Brain pericyte (primary cell): ENCODE measurements at places on chromosomes 7 and 10.

GRCh38 chr10:91694170-91694794 is 61.4 kb upstream of the PPP1R3C start:
- DNase-seq, result no peak

GRCh38 chr10:87622314-87623004 is 37.2 kb upstream of the PAPSS2 start:
- DNase-seq, result no peak

DNA sequence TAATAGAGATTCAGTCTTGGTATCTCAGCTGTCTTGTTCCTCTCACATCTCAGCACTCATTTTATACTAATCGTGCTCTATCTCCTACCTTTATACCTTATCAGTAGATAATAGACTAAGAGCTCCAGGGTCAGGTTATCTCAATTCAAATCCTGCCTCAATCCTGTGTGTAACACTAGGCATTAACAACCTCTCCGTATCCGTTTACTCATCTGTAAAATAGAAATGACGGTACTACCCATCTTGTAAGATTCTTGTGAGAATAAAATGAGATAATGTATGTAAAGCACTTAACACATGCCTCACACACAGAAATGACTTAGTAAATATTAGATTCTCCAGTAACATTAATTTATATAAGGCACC is 622 bp upstream of the P4HA1 start:
- no peak for DNase-seq

DNA sequence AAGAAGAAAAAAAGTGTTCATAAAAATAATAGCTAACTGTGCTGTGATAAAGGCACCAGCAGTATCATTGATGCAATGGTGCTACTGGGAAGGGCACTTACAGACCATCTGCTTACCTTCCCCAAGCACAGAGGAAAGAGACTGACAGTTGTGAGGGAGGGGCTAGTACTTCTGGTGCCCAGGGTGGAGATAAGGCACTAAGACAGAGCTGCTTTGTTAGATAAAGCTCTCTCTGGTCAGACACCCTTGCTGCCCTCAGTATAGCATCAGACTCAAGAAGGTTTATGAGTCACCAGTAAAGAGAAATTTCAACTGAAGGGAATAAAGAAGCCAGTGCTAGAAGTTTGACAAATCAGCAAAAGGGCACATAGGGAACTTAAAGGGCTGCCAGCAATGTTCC is 325.6 kb downstream of the HPSE2 start:
- DNase-seq, result no peak

DNA sequence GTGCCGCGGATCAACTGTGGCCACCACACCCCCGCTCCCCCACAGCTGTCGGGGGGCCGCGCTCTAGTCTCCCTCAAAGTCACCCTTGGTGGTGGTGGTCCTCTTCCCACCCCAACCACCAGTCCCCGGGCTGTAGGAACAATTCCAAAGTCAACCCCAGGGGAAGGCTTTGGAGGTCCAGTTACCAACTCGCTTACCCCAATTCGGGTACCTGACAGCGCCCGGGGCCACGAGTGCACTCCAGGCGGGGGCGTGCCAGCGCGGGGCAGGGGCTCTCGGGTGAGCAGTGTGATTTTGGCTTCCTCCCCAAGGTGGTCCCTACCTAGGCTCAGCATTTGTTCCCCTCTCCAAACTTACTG is 584 bp upstream of the ZMIZ1 start:
- no peak for DNase-seq

DNA sequence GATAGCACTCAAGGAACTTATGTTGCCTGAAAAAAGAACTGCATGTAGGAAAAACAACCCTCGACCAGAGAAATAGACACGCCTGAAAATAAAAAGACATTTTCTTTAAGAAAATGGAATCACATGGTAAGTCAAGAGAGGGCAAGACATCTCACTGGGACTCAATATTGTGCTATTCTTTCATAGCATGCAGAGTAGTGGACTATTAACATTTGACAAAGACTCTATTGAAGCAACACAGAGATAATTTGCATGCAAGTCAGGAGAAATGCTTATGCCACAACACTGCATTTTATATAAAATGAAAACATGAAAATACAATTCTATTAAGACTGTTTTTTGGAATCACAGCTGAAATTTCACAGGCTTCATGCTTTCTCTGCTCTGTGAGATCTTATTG is 77.9 kb upstream of the RHOBTB1 start:
- DNase-seq, result no peak

- DNase-seq, result no peak
Observed at GRCh38 chr7:95687759-95688343, 84.5 kb upstream of the DYNC1I1 start.

GRCh38 chr10:132827861-132828539 is 42.1 kb upstream of the NKX6-2 start:
- DNase-seq, result no peak

DNA sequence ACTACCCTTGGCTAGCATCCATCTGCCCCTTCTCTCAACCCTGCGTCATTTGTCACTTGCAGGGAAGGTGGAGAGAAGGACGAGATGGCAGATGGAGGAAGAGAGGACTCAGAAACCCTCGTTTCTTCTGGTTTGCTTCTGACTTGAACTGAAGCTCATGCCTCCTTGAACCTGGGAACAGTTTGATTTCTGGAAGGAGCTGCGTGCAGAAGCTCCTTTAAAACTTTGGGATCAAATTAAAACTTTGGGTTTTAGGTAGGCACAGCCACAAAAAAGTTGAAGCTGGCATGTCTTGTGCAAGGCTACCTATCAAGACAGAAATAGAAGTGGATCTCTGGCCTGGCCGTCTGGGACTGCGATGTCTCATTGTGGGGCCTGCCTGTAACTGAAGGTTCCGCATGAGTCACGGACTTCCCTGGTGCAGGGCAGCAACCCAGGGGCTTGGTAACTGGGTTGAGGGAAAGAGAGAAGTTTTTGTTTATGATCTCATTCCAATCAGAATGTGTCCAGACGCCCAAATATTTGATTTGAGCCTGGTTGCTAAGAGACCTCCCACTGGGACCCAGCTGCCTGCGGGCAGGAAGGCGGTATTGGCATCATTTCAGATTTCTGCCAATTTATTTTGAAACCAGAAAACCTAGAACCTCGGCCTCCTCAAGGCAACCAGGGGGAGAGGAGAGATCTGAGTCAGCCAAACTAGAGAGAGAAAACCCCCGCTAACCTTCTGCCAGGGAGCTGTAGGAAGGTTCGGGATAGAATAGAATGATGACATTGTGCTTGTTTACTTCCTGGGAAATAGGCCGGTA is 15.8 kb upstream of the CAMK1D start:
- peak; percentile 95 for DNase-seq

GRCh38 chr7:22649686-22650085 is 77.3 kb upstream of the IL6 start:
- no peak for DNase-seq

GRCh38 chr7:36951257-36951697 is 227.0 kb upstream of the AOAH start:
- DNase-seq, result no peak

- no peak for DNase-seq
Observed at GRCh38 chr10:129774736-129775401, 189.2 kb downstream of the EBF3 start.

GRCh38 chr10:33223326-33224000 is 111.0 kb downstream of the NRP1 start:
- DNase-seq, result no peak

DNA sequence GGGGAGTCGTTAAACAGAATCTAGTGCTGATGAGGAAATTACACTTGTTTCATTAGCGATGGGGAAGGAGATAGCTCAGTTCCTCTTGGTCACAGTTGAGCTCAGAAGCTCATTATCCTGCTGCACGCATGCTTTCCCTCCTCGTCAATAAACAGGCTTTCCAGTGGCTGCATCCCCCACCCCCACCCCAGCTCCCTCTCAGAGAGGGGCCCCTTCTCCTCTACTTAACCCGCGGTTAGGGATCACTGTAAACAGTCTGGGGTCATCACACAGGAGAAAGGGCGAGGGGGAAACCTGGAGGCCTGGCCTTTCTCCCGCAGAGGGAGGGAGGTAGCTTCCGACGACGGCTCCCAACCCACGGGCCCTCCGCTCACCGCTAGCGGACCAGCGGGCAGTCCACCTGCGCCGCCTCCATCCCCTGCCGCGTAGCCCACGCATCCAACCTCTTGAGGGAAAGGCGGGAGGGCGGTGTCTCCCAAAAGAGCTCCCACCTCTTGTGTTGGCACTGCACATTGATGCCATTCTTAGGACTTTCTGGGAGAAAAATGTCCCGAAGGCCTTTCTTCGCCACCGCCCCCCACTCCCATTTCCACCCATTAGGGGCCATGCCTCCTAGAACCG is 80.8 kb downstream of the PAX2 start:
- no peak for DNase-seq

DNA sequence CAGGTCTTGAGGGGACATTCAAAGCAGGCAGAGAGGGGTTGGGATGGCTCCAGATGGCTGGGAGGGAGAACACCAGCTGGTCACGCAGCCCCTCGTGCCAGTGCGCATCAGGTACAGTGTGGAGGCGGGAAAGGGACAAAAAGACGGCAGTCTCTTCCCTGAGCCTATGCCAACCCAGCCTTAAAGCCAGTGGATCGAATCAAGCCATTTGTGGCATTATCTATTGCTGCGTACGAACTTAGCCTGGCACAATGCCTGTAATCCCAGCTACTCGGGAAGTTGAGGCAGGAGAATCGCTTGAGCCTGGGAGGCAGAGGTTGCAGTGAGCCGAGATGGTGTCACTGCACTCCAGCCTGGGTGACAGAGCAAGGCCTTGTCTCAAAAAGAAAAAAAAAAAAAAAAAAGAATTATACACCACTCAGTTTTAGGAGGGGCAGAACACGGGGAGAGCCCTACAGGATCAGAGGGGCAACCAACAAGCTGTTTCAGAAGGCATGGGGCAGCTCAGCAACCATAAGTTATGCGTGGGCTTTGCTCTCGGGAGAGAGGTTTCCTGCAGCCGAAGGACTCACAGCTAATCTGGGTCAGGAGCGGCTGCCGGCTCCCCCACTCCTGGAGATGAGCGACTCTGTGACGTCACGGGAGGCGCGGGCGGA is 356 bp upstream of the NDUFB2 start:
- DNase-seq, result no peak

DNA sequence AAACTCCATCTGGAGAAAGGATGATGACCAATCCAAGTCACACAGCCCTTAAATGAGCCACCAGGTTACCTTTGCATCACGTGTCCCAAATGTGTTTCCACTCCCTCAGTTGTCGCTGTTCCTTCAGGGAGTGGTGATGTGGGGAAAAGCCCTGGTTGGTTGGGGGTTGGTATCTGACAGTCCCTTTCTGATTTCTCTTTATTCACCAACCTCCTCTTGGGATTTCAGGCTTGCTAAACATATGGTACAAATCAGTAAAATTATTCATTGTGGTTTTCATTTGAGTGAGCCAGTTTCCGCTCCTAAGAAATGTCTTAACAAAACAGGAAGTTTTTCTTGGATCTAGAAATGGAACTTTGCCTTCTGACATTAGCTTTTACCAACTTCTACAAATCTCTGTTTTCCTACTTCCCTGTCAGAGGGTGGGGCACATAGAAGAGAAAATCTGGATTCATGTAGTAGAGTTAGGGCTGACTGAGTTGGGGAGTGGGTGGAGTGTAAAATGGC is 40.0 kb upstream of the KMT2E start:
- peak; percentile 58 for DNase-seq

DNA sequence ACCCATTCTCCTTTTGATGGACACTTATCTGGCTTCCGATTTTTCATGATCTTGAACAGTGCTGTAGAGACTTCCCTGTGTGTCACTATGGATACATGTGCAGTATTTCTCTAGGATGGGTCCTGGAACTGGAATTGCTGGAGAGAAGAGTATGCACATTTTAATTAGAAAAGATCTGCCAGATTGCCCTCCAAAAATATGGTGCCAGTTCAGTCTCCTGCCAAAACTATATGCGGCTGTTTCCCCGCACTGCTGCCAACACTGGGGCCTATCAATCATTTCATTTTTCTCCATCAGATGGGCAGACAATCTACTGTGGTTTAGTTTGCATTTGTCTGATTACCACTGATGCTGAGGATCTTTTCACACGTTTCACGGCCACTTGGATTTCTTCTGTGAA is 105.0 kb downstream of the SH2D4B start:
- no peak for DNase-seq

DNA sequence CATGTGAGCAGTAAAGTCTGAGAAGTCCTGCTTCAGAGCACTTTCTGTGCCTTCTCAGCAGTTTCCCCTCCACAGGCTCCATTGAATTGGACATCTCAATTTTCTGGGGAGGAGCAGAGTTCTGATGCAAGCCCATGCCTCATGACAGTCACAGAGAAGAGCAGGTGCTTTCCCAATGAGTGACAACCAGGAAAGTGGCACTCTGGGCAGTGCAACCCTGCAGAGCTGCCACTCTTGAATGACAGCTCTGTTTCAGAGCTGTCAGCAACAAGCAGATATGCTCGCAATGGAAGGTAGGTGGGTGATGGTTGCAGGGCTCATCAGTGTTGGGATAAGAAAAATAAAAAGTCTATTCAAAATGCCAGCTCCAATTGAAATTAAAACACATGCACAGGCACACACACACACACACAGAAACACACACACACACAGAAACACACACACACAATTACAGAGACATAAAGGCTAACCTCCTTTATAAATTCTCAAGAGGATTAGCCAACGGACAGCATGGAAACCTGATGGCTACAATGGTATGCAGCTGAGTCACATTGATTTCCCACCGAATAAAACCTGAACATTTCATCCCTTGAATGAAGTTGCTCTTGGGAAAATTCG is 50.5 kb downstream of the C10orf67 start:
- DNase-seq, result no peak

DNA sequence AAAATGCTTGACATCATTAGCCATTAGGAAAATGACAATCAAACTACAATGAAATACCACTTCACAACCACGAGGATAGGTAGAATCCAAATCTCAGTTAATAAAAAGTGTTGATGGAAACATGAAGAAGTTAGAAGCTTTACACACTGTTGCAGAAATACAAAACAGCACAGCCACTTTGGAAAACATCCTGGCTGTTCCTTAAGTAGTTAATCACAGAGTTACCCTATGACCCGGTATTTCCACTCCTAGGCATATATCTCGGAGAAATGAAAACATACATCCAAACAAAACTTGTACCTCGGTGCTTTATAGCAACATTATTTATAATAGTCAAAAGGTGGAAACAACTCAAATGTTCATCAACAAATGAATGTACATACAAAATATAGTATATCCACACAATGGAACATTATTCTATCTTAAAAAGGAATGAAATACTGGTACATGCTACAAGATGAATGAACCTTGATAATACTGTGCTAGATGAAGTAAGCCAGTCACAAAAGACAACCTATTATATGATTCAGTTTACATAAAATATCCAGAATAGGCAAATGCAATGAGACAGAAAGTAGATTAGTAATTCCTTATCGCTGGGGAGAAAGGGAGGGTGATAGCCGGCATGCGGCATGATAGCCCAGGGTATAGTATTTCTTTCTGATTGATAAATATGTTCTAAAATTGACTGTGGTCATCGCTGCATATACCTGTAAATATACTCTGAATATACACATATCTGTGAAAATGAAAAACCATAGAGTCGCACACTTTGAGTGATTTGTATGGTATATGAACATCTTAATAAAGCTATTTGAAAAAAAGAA is 1.9 kb downstream of the VWDE start:
- DNase-seq, result no peak

DNA sequence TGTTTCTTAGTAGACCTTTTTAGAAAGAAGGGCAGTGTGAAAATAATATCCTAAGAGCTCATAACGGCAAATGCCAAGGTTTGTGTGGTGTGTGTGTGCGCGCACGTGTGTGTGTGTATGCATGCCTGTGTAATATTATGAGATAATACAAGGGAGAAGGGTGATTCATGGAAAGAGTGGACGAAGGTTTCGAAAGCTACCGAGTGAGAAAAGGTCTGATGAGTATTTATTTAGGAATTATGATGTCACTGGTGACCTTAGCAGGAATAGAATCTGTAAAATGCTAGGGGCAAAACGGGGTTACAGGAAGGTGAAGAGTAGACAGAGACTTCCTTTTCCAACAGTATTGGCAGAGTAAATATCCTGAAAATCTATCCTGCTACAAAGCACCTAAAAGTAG is 107.3 kb downstream of the AHR start:
- peak; percentile 36 for DNase-seq
